ENCODE measurements at places on chromosomes 11 and 22.
A peak's percentile ranks its signal among the peaks of the same experiment; 100 is the strongest.

DNA sequence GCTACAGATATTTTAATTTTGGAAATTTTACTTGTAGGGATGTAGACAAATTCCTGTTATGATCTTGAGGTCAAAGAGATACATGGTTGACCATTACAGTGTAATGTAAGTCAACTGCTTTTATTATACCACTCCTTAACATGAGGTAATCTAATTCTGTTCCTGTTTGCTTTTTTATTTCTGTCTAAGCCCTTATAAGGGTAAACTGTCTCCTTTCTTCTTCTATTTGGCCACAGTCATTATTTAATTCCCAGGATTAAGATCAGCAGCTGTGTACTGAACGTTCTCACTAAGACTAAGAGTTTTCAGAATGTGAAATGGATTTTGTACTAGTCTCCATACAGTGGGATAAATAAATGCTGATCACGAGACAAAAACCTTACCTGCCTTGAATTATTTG is 32.8 kb downstream of the C2CD3 start:
- no peak for DNase-seq

DNA sequence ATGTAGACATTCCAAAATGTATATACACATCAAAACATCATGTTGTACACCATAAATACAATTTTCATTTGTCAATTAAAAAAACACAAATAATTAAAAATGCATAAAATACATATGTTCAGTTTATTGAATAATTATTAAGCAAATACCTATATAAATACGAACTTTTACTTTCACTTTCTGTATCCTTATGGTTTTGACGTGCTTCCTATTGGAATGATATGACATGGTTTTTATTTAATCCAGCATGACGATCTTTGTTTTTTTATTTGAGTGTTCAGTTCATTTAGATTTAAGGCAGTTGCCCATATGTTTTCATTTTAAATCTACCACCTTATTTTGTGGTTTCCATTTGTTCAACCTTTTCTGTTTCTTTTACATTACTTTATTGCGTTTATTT is 198.3 kb upstream of the PLET1 start:
- no peak for DNase-seq

DNA sequence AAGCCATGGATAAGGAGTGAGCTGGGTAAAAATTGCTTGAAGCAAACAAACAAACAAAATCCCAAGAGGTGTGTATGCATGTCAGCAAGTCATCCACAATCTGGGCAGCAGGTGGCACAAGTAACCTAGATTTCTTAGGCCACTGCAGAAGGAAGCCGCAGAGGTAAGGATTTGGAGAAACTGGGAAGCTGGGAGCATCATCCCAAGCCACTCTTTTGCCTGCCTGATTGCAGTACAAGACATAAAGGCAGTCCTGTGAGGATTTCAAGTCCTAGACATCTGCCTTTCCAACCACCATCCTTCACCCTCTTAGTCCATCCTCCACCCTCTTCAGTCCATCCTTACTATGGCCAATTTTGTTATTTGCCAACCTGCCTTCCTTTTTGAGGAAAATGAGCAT is 67.2 kb upstream of the BMAL1 start:
- peak; percentile 80 for DNase-seq

GRCh38 chr22:38923463-38924346 is 33.7 kb upstream of the APOBEC3A start:
- DNase-seq: peak; percentile 79

- DNase-seq: no peak
Observed at GRCh38 chr11:121814962-121815361, 301.1 kb downstream of the BLID start.

- peak; percentile 40 for DNase-seq
Observed at GRCh38 chr22:42786606-42787356, 66.1 kb upstream of the A4GALT start.

DNA sequence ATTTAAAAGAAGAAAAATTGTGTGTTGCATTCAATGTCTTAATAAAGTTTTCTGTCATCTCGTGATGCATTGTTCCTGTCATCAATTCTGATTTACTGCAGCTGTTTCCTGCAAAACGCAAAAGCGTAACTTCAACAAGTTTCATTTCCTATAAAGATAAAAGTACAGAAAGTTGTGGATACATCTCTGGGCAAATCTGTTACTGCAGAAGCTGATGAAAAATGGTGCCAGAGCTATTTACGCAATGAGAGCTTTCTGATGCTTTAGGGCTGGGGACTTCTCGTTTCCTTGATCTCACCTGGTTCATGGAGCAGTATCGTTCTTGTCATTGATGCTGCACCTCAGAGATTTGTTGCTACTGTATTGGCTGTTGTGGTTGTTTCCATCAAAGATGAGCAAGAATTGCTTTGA is 15.5 kb upstream of the MS4A12 start:
- no peak for DNase-seq

GRCh38 chr11:14320020-14320419 is 39.0 kb downstream of the RRAS2 start:
- DNase-seq: no peak

GRCh38 chr22:45645526-45646414 is 25.9 kb upstream of the ATXN10 start:
- DNase-seq: peak; percentile 91

- no peak for DNase-seq
Observed at GRCh38 chr11:41099654-41100053, 359.8 kb downstream of the LRRC4C start.

- peak; percentile 83 for DNase-seq
Observed at GRCh38 chr22:23128269-23129108, 13.3 kb downstream of the RSPH14 start.

GRCh38 chr22:43447380-43447779 is 35.6 kb downstream of the MPPED1 start:
- no peak for DNase-seq

- DNase-seq: no peak
Observed at GRCh38 chr11:41307296-41308080, 152.0 kb downstream of the LRRC4C start.

DNA sequence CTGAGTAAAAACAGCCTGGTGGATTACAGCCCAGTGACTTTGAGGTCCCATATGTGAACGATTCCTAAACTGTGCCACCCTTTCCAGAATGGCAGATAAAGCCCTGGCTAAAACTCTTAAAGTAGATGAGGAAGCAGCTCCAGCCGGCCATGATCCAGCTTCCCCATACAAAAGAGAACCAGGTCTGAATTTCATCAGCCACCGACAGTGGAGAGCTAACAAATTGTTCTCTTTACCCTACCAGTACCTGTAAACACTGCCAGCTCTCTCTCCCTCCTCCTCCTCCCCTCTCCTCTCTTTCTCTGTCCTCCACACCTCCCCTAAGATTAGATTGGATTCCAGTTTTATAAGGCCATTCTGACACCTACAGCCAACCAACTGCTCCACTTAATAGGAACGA is 176.9 kb downstream of the DSCAML1 start:
- DNase-seq: no peak

DNA sequence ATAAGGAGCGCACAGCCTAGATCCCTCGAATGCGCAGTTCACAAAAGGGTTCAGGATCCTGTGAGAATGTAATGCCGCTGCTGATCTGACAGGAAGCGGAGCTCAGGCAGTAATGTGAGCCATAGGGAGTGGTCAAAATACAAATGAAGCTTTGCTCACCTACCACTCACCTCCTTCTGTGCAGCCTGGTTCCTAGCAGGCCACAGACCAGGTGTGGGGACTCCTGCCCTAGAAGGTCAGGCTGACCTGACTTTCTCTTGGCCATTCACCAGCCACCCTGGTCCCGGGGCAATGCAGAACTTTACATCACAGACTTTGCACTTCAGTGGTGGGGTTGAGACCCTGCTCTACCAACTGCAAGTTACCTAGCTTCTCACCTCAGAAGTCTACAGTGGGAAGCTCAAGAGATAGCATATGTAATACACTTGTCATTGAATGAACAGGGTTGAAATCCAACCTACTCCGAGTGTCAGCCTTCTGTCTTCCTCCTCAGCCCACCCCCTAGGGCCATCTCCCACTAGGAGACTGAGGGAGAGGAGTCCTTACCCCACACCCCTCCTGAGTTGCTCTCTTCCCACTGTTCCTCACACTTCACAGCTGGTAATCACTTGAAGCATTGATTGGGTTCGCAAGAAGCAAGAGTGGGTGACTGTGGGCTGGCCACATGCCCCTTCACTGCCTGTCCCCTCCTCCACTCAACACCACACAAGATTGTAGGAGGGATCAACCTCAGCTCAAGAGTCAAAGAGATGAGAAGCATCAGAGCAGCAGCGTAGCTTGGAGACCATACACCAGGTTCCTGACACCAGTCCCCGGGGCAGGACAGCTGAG is 2.0 kb upstream of the KCNJ1 start:
- DNase-seq: no peak

DNA sequence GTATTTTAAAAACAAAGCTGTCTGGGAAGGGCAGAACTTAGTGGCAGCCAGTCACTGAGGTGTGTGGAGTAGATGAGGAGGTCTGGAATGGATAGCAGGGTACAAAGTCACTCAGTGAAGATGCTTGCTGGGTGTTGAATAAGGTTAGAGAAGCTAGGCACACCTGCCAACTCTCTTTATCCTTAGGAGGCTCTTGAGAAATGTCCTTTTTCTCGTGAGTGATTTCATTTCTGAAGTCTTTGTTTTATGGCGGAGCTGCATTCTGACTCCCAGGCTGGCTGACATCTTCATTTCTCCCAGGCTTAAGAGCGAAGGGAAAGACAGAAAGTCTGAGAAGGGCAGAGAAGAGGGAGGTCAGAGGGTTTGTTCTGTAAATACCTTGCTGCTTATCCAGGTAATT is 31.0 kb downstream of the CECR2 start:
- no peak for DNase-seq

- DNase-seq: no peak
Observed at GRCh38 chr11:36311926-36312595, 16.0 kb downstream of the PRR5L start.

GRCh38 chr11:66285250-66285947 is 3.5 kb downstream of the YIF1A start:
- DNase-seq: no peak

DNA sequence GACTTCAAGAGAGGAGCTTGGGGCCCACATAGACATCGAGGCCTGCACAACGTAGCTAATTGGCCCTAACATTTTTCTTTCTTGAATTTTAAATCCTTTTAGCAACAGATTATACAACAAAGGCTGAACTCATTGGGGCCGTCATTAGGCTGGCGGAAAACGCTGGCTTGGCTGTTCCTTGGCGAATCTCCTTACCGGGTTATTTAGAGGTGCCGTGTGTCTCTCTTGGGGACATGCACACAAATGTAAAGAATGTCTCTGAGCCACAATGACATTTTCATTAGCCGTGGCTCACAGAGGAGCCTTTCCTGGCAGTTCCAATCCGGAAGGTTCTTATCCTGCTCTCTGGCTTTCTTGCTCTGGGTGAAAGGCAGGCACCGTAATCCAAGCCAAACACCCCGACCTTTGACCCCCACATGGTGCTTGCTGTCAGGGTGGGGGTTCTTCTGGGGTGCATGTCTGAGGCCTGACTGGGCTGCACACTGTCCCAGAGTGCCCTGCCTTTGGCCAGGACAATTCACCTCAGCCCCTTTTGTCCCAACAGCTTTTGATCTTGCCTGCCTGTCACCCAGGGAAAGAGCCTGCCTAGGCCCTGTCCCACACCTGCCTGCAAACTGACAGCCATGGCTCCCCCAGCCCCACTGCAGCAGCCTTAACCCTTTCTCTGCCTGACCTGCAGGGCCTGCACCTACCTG is 9.2 kb upstream of the FGF3 start:
- no peak for DNase-seq

DNA sequence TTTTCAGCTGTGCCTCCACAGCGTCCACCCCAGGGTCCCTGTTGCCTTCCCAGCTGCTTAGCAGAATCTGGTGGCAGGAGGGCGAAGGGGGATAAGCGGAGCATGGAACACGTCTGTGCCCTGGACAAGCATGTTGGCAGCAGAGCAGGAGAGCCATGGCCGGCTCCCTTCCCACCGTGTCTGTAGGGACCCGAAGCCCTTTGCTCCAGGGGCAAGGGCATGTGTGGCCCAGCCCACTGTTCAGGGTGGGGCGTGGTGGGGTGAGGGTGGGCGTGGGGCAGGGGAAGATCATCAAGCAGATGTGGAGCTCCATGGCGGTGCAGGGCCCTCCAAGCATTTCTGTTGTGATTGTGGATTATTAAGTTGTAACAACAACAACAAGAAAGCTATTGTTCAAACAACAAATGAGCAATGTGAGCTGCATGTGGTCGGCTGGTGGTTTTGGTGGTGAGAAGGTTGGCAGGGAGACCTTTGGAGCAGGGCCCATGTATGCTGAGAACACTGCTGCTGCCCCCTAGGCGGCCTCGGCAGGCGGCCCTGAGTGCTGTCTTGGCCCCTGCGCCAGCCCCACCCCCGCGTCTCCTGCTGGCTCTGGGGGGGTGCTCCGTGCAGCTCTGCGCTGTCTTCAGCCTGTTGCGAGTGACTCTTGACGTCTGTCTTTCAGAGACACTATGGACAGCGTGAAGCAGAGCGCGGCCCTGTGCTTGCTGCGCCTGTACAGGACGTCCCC is 50.9 kb downstream of the AP2A2 start:
- DNase-seq: no peak

DNA sequence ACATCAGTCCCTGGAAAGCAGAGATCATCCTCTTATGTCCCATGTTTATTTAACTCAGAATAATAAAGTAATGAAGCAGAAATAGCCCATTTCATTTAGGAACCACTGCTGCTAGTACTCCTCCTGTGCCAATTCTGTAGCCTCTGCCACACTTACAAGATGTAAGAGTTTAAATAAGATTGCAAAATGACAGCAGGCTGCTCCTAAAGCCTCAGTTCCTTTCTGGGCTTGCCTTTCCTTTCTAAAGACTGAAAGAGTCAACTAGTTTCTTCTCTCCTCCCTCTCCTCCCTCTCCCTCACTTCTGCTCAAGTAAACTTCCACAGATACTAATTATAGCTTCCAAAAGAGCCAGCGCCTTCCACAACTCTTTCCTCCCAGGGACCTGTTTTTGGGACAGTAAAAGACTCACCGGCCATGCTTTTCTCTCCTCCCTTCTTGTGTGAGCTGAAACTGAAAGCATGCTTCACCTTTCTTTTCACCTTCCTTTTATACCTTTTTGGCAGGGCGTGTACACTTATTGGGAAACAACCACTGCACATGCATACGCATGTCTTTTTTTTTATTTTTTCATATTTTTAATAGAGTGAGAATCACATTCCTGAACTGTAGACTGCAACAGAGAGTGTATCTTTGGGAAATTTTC is 26.1 kb upstream of the CARD16 start:
- no peak for DNase-seq

DNA sequence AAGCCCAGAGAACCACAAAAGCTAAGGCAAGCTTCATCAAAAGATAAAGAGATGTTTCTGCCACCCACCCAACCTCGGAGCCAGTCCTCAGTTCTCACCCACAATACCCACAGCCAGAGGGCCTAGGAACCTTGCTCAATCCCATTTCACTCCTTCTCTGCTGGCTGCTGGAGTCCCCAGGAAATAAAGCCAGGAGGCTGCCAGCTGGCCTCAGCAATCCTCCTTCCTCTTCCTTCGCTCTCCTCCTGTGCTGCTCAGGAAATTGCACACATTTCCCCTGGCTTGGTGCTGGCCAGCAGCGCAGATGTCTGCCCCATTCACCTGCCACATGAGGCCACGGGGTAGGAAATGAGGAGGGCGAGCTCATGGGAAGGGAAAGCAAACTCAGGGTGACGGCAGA is 91.8 kb upstream of the LDLRAD3 start:
- DNase-seq: peak; percentile 39

- DNase-seq: no peak
Observed at GRCh38 chr22:42379966-42380537, 52.2 kb downstream of the NFAM1 start.

All from right cardiac atrium (tissue), 5 donors.